ENCODE measurements at places on chromosomes 5 and 9. TPM values are rescaled to one million over a fixed set of nuclear protein-coding genes. Genes with fewer than 3 reads are reported as not detected.

DNA sequence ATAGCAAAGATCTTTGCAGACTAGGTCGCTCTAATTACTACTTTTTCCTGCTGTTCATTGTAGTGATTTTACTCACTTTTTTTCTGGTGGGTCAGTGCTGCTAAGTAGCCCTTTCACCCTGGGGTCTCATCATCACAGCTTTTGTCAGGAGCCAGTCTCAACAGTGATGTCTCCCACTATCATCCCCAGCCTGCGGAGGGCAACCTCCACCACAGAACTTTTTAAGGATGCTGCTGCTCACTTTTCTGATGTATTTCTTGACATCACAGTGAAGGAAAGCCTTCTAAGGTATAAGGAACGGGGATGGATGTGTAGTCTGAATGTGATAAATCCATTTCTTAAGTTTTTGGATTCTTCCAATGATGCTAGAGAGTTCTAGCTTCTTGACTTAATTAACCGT is 242.5 kb upstream of the RIOK2 start:
- DNase-seq, result no peak

Gene CA9
- 1.3 TPM for total RNA-seq

DNA sequence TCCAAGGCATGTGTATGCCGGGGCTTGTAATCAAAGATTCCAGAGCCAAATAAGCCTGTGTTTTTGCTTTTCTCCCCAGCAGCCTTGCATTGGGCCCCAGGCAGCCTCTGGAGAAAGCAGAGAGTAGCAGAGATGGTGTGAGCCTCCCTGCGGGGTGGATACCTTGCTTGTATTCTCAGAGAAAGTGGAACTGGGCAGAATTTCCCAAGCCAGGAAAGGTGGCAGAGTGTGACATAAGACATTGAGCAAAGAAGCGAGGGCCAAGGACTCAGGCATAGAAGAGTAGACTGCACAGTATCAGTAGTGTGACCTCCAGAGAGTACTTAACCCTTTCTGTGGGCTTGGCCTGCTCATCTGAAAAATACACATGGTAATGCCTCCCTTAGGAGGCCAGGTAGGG is 1.6 kb upstream of the GSN start:
- DNase-seq, result no peak

Gene ADAMTS16
- total RNA-seq, result 1.3 TPM

GRCh38 chr5:68266457-68266856 is 50.9 kb downstream of the PIK3R1 start:
- no peak for DNase-seq

DNA sequence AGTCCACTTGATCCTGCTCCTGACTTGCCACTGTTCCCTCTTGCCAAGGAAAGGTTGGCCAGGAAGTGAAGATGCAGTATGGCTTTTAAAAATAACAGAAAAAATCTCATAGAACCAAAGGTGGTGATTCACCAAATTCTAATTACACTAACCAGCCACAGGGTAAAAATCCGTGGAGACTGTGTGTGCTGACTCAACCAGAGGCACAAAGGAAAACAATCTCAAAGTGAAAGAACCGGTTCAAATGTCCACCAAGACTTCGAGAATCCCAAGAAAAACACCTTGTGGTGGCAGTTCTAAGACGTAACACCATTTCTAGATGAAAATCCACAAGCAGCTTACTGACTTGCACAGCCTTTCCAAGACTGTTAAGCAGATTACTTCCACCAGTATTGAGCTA is 279.1 kb downstream of the TLE1 start:
- peak; percentile 68 for DNase-seq

DNA sequence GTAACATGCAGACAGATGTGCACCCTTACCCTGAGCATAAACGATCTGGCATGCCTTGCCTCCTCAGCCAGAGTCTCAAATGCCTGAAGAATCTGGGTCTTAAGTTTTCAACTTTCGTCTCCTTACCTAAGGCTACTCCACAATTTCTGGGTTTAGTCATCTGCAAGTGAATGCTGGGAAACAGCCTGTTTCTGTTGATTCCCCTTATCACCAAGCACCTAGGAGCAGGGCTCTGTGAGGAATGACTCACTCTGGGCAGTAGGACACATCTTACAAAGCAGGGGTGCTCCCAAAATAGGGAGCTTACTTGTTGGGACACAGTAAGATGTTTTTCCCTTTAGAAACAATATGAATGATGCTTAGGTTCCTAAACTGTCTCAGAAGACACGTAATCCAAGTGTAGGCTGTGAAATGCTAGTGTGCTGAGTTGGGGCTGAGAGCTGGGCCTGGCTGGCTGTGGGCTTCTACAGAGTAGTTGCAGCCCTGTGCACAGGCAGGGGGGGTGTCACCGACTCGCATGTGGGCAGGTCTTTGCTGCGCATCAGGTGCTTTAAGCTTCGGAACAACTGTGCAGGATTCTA is 58.0 kb downstream of the DAP start:
- DNase-seq, result no peak

GRCh38 chr9:127004946-127005769 is 90.6 kb downstream of the RALGPS1 start:
- no peak for DNase-seq
